ENCODE measurements at places on chromosomes 12 and 14.
A peak's percentile ranks its signal among the peaks of the same experiment; 100 is the strongest.

- no peak for DNase-seq
These were observed 263.0 kb upstream of the G2E3 start for GRCh38 chr14:30295980-30296379.

DNA sequence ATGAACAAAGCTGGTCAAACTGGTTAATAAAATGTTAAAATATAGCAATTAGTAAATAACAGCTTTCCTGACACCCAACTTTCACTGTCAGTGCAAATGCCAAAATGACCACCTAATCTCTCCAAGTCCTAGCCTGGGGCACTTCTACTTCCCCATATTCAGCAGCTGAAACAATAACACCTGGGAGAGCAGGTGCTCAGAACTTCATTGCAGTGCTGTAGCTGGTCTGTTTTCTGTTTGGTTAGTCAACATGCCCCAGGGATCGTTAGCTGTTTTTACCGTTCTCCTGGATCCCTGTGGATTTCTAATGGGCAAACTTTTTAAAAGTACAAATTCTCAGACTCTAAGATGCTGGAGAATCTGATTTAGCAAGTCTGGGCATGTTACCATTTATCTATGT lies 759.7 kb downstream of the GALC start:
- no peak for DNase-seq

GRCh38 chr12:67818459-67818903 lies 169.9 kb downstream of the DYRK2 start:
- no peak for DNase-seq

DNA sequence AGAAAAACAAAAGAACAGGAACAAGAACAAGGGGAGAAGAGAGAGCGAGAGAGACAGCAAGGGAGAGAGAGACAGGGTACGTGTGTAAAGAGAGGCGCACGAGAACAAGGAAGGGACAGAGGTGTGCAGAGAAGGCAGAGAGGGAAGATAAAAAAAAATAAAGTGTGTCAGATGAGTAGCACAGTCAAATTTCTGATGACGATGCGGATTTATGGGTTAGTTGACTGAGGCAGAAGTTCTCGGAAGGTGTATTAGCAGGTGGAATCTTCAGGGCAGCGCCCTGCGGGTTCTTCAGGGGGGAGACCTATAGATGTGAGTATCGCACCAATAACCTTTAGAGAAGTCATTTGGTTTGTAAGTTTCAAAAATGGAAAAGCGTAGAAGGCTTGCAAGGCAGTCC lies 44.8 kb downstream of the PRKAB1 start:
- no peak for DNase-seq

- no peak for DNase-seq
These were observed 30.5 kb downstream of the FZD10 start for GRCh38 chr12:130192642-130193345.

- no peak for DNase-seq
These were observed 34.2 kb downstream of the DAO start for GRCh38 chr12:108914121-108914531.

DNA sequence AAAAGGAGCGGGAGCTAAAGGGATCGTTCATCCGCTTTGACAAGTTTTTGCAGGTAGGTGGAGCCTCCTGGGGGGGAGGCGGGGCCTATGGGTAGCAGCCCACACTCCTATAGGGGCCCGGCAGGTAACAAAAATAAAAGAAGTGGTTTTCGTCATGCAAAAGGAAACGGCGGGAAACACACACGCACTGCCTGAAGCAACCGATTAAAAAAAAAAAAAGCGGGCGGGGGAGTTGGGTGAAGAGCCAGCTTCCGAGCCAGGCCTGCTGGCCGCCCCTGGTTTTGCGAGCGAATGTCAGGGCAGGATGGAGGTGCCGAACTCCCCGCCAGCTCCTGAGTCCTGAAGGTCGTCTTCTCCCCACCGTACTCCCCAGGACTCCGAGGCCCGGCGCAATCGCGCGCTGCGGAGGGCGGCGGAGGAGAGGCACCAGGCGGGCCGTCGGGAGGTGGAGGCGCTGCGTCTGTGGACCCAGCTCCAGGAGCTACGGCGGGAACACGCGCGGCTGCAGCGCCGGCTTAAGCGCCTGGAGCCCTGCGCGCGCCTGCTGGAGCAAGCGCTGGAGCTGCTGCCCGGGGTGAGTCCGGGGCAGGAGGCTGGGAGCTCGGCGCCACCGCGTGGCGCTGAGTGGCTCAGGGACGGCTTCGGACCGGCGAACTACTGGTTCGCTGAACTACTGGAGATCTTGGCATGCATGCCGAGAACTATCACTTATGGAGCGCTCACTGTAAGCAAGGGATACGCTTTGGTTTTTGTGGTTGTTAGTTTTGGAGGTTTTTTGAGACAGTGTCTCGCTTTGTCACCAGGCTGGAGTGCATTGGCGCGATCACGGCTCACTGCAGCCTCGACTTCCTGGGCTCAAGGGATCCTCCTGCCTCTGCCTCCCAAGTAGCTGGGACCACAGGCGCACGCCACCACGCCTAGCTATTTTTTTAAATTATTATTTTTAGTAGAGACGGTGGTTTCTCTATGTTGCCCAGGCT lies 3.6 kb downstream of the CFAP73 start:
- DNase-seq, result peak; percentile 5

DNA sequence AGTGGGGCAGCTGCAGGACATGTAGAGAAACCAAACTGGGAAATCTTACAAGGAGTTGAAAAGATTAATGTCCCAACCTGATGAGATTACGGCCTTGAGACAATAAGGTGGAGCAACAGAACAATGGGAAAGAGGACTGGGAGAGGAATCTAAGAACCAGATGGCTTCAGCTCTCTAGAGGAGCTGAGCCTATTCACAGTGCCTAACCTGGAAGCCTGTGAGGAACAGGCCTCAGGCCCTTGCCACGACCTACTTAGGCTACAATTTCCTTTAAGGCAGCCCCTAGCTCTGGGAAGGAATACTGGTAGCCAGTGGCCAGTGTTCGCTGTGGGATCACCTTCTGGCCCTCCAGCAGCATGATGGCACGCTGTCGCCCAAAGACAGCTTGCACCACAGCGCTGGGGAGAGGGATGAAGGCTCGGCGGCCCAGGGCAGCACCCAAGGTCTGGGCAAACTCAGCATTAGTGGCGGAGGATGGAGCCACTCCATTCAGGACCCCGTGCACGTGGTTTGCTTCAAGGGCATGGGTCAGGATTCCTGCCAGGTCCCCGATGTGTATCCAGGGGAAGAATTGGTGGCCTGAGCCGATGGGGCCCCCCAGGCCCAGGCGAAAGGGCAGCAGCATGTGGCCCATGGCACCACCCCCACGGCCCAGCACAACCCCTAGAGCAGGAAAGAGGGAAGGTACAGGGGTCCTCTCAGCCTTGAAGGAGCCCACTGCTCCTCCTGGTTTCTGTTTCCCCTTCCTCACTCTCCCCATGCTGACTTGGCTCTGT lies 2.6 kb downstream of the SDR39U1 start:
- DNase-seq, result no peak

DNA sequence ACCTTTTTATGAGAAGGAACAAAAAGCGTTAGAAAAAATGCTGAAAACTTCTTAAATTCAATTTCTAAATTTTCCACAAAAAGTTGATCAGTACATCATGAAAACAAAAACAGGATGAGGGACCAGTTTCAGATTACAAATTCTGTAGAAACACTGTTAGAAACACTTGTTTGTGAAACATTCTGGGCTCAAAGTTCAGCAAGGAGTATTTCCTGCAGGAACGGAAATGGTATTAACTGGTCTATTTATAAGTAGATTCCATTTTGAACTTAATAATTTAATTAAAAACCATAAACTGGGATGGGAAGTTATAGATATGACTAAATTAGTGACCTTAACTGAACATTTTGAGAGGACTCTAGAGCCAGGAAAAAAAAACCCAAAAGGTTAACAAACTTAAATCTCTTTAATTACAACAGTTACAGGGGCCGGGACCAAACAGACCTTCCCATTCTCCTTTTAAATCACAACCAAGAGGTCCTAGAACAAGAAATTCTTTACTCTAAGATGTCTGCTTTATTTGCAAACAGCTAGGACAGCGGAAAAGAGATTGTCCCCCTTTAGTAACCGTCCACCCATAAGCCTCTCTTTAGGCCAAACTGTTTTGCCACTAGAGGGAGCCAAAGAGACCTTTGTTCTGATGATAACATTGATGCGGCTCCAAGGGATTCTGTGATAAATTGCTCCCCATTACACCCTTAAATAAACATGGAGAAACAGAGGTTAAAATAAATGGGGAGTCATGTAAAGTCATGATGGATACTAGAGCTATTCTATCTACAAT lies 69.0 kb upstream of the RERGL start:
- DNase-seq, result no peak

DNA sequence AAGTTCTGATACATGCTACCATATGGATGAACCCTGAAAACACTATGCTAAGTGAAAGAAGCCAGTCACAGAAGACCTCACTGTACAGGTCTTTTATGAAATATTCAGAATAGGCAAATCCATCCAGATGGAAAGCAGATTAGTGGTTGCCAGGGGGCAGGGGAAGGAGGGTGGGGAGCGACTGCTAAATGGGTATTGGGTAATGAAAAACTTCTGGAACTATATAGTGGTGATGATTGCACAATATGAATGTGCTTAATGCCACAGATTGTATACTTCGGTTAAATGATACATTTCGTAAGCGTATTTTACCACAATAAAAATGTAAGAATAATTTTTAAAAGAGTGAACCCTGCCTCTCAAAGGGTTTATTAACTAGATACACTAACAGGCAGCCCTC lies 11.8 kb upstream of the KSR2 start:
- no peak for DNase-seq

DNA sequence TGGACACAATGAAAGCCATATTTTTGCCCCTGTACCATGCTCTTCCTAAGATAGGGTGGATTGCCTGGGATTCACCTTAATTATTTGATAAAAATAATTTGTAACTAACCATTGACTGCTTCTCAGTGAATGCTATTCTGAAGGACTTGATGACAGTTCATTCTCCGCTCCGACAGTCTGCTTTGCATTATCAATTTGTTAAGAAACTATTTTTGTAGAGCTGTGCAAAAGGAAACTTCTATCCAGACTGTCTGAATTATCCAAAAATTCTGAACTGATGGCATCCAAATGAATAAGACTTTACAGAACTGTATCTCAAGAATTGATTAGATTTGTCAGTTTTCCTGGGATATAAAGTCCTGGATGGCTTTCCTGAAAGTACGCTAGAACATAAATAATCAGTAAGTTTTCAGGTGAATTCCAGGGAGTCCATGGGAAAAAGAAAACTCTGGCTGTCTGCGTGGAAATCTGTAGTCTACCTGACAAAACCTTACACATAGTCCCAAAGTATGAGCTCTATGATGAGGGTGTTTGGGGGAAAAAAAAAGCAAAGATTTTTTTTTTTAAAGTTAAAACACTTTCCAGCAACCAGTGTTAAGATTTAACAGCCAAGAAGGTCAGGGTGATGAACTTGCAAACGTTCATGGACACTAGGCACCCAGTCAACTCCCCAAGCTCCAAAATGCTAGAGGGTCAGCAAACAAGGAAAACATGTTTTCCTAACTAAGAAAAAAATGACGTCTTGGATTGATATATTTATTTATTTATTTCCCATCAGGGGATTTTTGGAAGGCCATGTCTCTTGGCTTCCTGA lies 291.1 kb upstream of the TBX3 start:
- DNase-seq, result no peak

- no peak for DNase-seq
These were observed 905.3 kb upstream of the MDGA2 start for GRCh38 chr14:48580692-48581091.

DNA sequence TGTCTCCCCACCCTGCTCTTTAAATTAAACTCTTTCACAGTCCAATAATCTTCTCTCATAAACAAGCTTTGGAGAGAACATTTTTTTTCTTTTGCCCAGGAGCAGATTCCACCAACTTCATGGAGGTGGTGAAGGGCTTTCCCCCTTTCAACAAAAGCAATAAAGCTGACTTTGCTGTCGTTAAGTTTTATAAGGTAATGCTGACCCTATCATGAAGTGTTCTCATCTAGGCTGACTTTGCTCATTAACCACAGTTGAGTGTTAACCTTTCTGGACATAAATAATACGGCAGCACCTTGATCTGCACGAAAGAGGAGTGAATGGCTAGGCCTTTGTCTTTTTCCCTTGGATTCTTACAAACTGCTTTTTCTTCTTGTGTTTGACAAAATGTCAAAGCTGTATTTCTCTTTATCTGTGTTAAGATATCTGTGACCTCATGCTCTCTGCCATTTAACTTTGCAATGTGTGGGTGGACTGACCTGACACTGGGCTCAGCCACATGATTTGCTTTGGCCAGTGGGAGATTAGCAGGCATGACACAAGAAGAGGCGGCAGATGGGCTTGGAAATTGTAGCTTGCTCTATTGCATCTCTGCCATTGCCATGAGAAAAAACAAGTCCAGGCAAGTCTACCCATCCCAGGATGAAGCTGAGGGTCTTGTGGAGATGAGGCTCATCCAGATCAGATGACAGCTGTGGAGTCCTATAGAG lies 470.9 kb upstream of the CCDC196 start:
- DNase-seq, result no peak

DNA sequence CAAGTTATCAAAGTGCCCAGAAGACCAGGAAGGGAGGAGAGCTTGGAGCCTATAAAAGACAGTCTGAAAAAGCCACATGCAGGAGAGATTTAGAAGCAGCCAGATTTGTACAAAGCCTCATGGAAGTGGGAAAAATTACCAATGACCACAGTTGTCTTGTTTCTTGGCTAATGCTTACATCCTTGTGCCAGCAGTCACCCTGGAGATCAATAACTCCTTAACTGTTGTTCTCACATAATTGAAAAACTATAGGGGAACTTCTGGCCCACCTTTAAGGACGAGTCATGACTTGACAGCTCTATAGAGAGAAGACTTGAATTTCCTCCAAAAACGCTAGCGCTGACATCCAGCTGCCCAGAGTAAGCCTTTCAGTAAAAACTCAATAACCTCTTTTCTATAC lies 313.1 kb downstream of the GALC start:
- no peak for DNase-seq

DNA sequence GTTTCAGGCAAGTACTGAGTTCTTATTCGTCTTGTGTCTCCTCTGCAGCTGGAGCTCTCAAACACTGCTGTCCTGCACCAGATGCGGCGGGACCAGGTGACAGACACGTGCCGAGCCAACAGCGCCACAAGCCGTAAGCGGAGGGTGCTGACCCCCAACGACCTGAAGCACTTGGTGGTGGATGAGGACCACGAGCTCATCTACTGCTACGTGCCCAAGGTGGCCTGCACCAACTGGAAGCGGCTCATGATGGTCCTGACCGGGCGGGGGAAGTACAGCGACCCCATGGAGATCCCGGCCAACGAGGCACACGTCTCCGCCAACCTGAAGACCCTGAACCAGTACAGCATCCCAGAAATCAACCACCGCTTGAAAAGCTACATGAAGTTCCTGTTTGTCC lies 201.2 kb downstream of the SLC41A2 start:
- no peak for DNase-seq

- DNase-seq, result no peak
These were observed 49.5 kb upstream of the POC1B start for GRCh38 chr12:89575374-89575773.
